ENCODE measurements at places on chromosomes 6 and 20.

DNA sequence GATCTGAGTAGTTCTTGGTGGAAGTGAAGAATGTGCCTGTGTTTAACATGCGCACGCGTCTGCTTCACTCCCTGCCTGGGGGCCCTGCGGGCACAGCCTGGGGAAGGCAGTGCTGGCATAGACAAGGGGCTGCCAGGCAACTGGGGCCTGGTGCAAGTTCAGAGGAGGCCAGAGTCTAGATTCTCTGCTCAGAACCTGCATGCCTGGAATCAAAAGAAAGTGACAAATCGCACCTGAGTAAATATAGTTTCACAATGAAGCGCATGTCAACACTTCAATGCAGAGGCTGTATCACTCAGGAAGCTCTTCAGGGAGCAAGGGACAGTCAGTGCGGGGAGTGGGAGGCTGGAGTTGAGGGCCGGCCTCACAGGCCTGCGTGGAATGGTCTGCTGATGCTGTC lies 24.2 kb upstream of the PPP1R14C start:
- DNase-seq = no peak

- DNase-seq = no peak
Observed at GRCh38 chr6:129657483-129657882, 52.5 kb downstream of the ARHGAP18 start.

- DNase-seq = no peak
Observed at GRCh38 chr6:63677282-63677681, 41.7 kb downstream of the PHF3 start.

DNA sequence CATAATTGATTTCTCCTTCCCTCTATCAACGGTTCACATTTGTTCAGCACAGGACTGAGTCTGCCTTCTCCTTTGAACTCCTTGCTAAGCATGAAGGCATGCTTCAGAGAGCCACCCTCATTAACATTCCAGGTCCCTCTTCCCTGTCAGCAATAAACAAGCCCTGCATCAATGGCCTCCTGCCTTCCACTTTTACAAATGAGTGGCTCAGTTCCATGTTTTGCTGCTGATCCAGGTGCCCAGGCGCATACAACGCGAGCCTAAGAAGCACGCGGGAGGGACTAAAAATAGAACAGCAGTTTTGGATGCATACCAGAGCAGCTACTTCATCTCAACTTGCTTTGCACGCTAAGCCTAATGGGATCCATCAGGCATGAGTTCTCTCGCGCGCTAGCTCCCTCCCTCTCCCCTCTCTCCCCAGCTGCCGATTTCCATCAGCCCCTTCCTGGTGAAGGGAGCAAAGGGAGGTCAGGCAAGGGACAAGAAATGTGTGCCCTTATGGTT lies 53.4 kb downstream of the TRAF3IP2 start:
- DNase-seq = no peak

GRCh38 chr6:3593161-3593560 lies 136.3 kb upstream of the SLC22A23 start:
- DNase-seq = no peak

- DNase-seq = no peak
Observed at GRCh38 chr6:133505681-133506080, 264.5 kb downstream of the EYA4 start.

Data from stimulated activated CD4-positive, alpha-beta T cell treated with anti-CD3 and anti-CD28 coated beads, TNF-alpha, amount 100 ng/mL, for 24 hours (primary cell).